ENCODE measurements at places on chromosomes 2 and 18.

DNA sequence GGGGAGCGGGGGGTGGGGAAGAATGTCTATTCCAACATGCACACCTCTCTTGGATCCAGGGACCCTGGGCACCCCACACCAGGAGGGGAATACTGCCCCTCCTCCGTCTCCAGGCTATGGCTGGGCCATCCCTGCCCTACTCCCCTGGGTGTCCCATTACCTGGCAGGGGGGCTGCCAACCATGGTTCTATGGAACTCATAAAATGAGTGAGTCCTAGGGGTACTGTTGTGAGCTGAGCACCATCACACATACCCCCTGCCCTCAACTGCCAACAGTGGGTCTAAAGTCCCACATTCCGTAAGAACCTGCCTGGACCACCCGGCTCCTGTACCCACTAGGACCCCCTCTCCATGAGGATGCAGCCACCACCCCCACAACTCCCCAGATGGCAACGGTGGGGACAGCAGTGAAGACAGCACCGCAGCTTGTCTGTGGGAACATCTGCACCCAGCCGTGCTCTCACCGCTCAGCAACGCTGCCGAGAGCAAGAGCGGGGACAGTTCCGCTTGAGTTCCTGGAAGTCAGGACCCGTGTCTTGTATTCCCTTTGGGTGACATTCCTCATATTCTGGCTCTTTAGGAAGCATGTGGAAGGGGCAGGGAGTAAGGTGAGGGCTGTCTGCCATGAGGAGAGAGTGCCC, 41.5 kb downstream of the BIN1 start:
- H3K36me3 ChIP-seq: no peaks in the 10 kb centered on the region
- H3K27me3 ChIP-seq: no peaks in the 10 kb centered on the region
- H3K4me3 ChIP-seq: no peak overlapping the region
- DNase-seq: no peak

- peaks cover 70% of the 10 kb centered on the region for H3K36me3 ChIP-seq
- no peak overlapping the region for H3K4me3 ChIP-seq
- H3K4me1 ChIP-seq: no peaks in the 10 kb centered on the region
- H3K27me3 ChIP-seq: no peaks in the 10 kb centered on the region
- no peak for DNase-seq
- H3K27ac ChIP-seq: no peak overlapping the region
Measured at GRCh38 chr18:8820396-8821082, 115.2 kb downstream of the MTCL1 start.

DNA sequence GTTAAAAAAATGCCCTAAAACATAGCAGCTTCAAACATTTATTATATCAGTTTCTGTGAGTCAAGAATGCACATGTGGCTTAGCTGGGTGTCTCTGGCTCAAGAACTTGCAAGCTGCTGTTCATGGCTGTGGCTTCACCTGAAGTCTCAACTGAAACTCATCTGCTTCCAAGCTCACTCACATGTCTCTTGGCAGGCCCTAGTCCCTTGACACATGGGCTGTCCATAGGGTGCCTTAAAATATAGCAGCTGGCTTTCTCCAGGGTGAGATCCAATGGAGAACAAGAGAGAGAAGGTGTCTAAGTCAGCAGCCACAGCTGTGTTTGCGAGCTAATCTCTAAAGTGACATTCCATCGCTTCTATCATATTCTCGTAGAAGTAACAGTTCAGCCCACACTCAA, 152.8 kb downstream of the DSEL start:
- no peak for DNase-seq
- no peaks in the 10 kb centered on the region for H3K36me3 ChIP-seq
- peaks cover 2% of the 10 kb centered on the region for H3K4me1 ChIP-seq
- H3K27me3 ChIP-seq: no peaks in the 10 kb centered on the region

- no peaks in the 10 kb centered on the region for H3K27me3 ChIP-seq
- H3K27ac ChIP-seq: peak overlapping the region; percentile 64
- H3K4me1 ChIP-seq: peaks cover 81% of the 10 kb centered on the region
- H3K36me3 ChIP-seq: peaks cover 10% of the 10 kb centered on the region
Measured at GRCh38 chr2:36404754-36405153, 49.2 kb downstream of the CRIM1 start.

DNA sequence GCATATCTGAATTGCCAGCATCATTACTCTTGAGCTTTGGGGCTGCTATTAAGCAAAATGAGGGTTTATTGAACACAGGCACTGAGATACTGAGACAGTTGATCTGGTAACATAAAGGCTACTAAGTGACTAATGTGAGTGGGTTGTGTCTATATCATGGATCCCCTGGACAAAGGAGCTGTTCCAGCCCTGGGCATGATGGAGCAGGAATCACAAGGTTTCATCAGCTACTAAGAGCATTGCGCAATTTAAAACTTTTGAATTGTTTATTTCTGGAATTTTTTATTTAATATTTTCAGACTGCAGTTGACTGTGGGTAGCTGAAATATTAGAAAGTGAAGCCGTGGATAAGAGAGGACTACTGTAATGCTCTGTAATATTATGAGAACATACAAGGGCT, 73.5 kb downstream of the MGAT5 start:
- H3K27me3 ChIP-seq: no peaks in the 10 kb centered on the region
- H3K36me3 ChIP-seq: peaks cover 7% of the 10 kb centered on the region
- no peaks in the 10 kb centered on the region for H3K4me1 ChIP-seq
- no peak overlapping the region for H3K4me3 ChIP-seq
- no peak for DNase-seq

- H3K27me3 ChIP-seq: no peaks in the 10 kb centered on the region
- H3K4me3 ChIP-seq: no peak overlapping the region
- no peaks in the 10 kb centered on the region for H3K4me1 ChIP-seq
- no peaks in the 10 kb centered on the region for H3K36me3 ChIP-seq
- H3K27ac ChIP-seq: no peak overlapping the region
- DNase-seq: no peak
Measured at GRCh38 chr2:12834239-12834638, 117.5 kb downstream of the TRIB2 start.

GRCh38 chr18:63207835-63208234, 111.7 kb downstream of the BCL2 start:
- no peaks in the 10 kb centered on the region for H3K27me3 ChIP-seq
- DNase-seq: no peak
- no peak overlapping the region for H3K4me3 ChIP-seq
- no peaks in the 10 kb centered on the region for H3K36me3 ChIP-seq

GRCh38 chr2:234368861-234369261, 128.0 kb downstream of the ARL4C start:
- H3K27me3 ChIP-seq: no peaks in the 10 kb centered on the region
- no peak for DNase-seq
- H3K27ac ChIP-seq: no peak overlapping the region
- H3K4me3 ChIP-seq: no peak overlapping the region
- H3K36me3 ChIP-seq: no peaks in the 10 kb centered on the region

DNA sequence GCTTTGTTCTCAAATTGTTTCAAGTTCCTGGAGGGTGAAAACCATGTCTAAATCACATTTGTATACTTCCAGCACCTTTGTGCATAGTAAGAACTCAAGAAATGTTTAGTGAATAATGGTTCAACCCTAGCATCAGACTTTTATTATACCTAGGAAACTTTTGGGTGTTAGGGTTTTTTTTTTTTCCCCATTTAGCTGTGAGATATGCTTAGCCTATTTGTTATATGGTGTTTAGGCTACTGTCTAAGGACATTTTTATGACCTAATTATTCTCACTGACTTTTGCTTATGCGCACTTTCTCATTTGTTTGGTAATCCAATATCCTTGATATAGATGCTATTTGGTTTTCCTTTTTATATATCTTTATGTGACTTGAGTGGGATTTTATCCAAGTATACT, 164.7 kb downstream of the PHLPP1 start:
- no peak for DNase-seq
- no peaks in the 10 kb centered on the region for H3K36me3 ChIP-seq
- peaks cover 25% of the 10 kb centered on the region for H3K4me1 ChIP-seq
- no peak overlapping the region for H3K4me3 ChIP-seq
- H3K27ac ChIP-seq: no peak overlapping the region

- 0 out of 2 replicates have a peak, but pooled peaks cover 3% of the 10 kb centered on the region for H3K4me1 ChIP-seq
- H3K4me3 ChIP-seq: no peak overlapping the region
- DNase-seq: no peak
- H3K27me3 ChIP-seq: no peaks in the 10 kb centered on the region
- H3K27ac ChIP-seq: peak overlapping the region; percentile 39
- H3K36me3 ChIP-seq: no peaks in the 10 kb centered on the region
Measured at GRCh38 chr2:173555833-173556232, 201.2 kb downstream of the CDCA7 start.

GRCh38 chr2:46803911-46804670, 111.5 kb downstream of the MCFD2 start:
- H3K27me3 ChIP-seq: no peaks in the 10 kb centered on the region
- H3K4me3 ChIP-seq: no peak overlapping the region
- H3K4me1 ChIP-seq: peaks cover 74% of the 10 kb centered on the region
- peaks cover 4% of the 10 kb centered on the region for H3K36me3 ChIP-seq
- peak; percentile 30 for DNase-seq
- H3K27ac ChIP-seq: peak overlapping the region; percentile 48

DNA sequence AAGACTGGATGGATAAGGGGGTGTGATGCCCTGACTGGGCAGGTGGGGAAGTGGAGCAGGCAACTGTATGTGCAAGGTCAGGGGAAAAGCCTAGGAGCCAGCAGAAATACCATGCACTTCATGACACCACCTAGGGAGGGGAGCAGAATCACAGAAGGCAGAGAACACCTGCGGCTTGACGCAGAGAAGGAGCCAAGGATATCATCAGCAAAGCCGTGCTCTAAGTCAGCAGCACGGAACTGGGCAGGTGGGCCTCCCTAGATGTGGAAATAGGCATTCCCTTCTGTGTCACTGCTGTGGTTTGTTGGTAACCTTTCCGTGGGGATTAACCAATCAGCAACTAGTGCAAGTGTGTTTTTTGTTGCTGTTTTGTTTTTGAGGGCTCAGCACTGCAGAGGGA, 41.3 kb downstream of the HDLBP start:
- peaks cover 30% of the 10 kb centered on the region for H3K4me1 ChIP-seq
- H3K27ac ChIP-seq: no peak overlapping the region
- no peak for DNase-seq
- H3K4me3 ChIP-seq: no peak overlapping the region
- no peaks in the 10 kb centered on the region for H3K27me3 ChIP-seq

GRCh38 chr2:133886735-133887675, 318.7 kb upstream of the NCKAP5 start:
- H3K4me1 ChIP-seq: peaks cover 9% of the 10 kb centered on the region
- H3K4me3 ChIP-seq: no peak overlapping the region
- peak; percentile 65 for DNase-seq

GRCh38 chr2:18251486-18251885, 309.0 kb downstream of the RDH14 start:
- no peaks in the 10 kb centered on the region for H3K4me1 ChIP-seq
- no peak overlapping the region for H3K4me3 ChIP-seq
- H3K27ac ChIP-seq: no peak overlapping the region
- H3K27me3 ChIP-seq: 0 out of 2 replicates have a peak, but pooled peaks cover 7% of the 10 kb centered on the region
- no peaks in the 10 kb centered on the region for H3K36me3 ChIP-seq

- peaks cover 10% of the 10 kb centered on the region for H3K27me3 ChIP-seq
- no peaks in the 10 kb centered on the region for H3K36me3 ChIP-seq
- DNase-seq: no peak
- no peaks in the 10 kb centered on the region for H3K4me1 ChIP-seq
- H3K4me3 ChIP-seq: no peak overlapping the region
Measured at GRCh38 chr2:47558116-47558767, 155.3 kb downstream of the MSH2 start.

- peaks cover 8% of the 10 kb centered on the region for H3K36me3 ChIP-seq
- peak overlapping the region; percentile 12 for H3K27ac ChIP-seq
- peaks cover 4% of the 10 kb centered on the region for H3K4me1 ChIP-seq
- H3K4me3 ChIP-seq: no peak overlapping the region
- H3K27me3 ChIP-seq: no peaks in the 10 kb centered on the region
Measured at GRCh38 chr2:230758566-230759480, 46.2 kb downstream of the CAB39 start.

DNA sequence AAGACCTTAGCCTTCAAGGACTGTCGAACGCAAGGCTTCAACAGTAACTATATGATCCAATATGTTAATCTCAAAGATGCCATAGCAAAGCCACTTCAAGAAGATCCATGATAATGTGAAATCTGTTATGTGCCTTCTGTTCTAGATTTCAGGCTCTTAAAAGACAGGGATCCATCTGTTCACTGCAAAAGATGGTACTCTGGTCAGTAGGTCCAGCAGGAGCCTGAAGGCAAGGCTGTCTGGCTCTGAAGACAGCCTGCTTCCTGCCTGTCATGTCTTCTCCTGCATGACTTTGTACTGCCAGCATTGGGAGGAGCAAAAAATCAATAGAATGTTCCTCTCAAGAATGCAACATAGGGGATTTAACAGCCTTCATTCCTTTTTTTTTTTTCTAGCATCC, 270.8 kb upstream of the PARD3B start:
- no peaks in the 10 kb centered on the region for H3K36me3 ChIP-seq
- no peak for DNase-seq
- H3K27ac ChIP-seq: peak overlapping the region; percentile 51

GRCh38 chr2:183552716-183553115, 428.5 kb downstream of the NUP35 start:
- H3K4me1 ChIP-seq: no peaks in the 10 kb centered on the region
- DNase-seq: no peak
- no peak overlapping the region for H3K4me3 ChIP-seq
- H3K27me3 ChIP-seq: no peaks in the 10 kb centered on the region
- no peaks in the 10 kb centered on the region for H3K36me3 ChIP-seq

- no peaks in the 10 kb centered on the region for H3K27me3 ChIP-seq
- peak; percentile 49 for DNase-seq
- H3K4me3 ChIP-seq: no peak overlapping the region
- H3K27ac ChIP-seq: no peak overlapping the region
Measured at GRCh38 chr18:48228841-48229240, 180.3 kb downstream of the ZBTB7C start.

DNA sequence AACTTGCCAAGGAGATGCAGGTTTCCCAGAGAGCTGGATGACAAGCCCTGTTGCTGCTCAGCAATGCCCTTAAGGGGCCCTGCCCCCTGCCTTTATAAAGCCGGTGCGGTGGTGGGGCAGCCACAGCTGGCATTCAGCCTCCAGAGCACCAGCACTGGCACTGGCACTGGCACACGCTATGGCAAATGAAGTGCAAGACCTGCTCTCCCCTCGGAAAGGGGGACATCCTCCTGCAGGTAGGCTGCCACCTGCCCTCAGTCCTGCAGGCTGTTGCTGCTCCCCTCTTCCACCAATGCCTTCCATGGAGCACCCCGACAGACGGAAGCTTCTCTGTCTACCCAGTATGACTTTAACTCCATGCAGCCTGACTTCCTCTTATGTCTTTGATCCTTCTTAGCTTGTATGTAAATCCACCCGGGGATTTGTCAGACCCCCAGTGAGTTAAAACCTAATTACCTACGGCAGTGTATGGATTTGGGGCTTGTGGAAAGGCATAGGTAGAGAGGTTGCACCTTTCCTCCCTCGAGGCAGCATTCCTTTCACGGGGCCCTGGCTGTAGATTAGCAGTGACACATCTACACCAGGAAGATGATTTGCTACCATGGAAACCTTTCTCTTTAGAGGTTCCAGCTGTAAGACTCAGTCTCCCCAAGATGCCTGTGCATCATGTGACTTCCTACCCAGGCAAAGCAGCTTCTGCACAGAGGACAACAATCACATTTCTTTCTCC, at the start of gene DAPL1:
TSS of gene DAPL1 (plus strand) at position 123 of the 730 bp plus-strand sequence. CDS start at position 179, 56 bp downstream.
- H3K27me3 ChIP-seq: no peaks in the 10 kb centered on the region
- peak; percentile 35 for DNase-seq
- no peaks in the 10 kb centered on the region for H3K4me1 ChIP-seq
- H3K27ac ChIP-seq: no peak within 1 kb of the TSS

GRCh38 chr2:186349508-186349907, 136.6 kb upstream of the ZC3H15 start:
- H3K36me3 ChIP-seq: no peaks in the 10 kb centered on the region
- H3K27ac ChIP-seq: peak overlapping the region; percentile 91
- H3K4me3 ChIP-seq: no peak overlapping the region

- no peaks in the 10 kb centered on the region for H3K36me3 ChIP-seq
- H3K4me1 ChIP-seq: peaks cover 17% of the 10 kb centered on the region
- no peak overlapping the region for H3K4me3 ChIP-seq
- DNase-seq: no peak
- H3K27ac ChIP-seq: no peak overlapping the region
- no peaks in the 10 kb centered on the region for H3K27me3 ChIP-seq
Measured at GRCh38 chr2:37737507-37737906, 66.1 kb upstream of the CDC42EP3 start.

All from SK-N-SH (cell line).